ENCODE measurements at places on chromosomes 7 and 10. TPM values are rescaled to one million over a fixed set of nuclear protein-coding genes. Genes with fewer than 3 reads are reported as not detected.

GIMAP5 gene
- 24.1 TPM for total RNA-seq

STEAP4 gene
- total RNA-seq: 41.7 TPM

RBM20 gene
- total RNA-seq: 5.2 TPM

GIMAP6 gene
- 21.4 TPM for total RNA-seq

PDE6C gene
- not detected for total RNA-seq

ZNF239 gene
- 3.2 TPM for total RNA-seq

CRHR2 gene
- total RNA-seq: not detected

IKZF1 gene
- total RNA-seq: 44.9 TPM

PRR15 gene
- not detected for total RNA-seq

SPDYE9 gene
- total RNA-seq: not detected

LRGUK gene
- 2.9 TPM for total RNA-seq

MSRB2 gene
- total RNA-seq: 15.2 TPM

SEMA3C gene
- total RNA-seq: 90.6 TPM

CYP2C9 gene
- total RNA-seq: 3.4 TPM

XRCC2 gene
- 1.7 TPM for total RNA-seq

VPS37D gene
- 5.4 TPM for total RNA-seq

HABP2 gene
- not detected for total RNA-seq

PLEKHS1 gene
- total RNA-seq: not detected

SPDYE16 gene
- total RNA-seq: not detected

NOS3 gene
- 22.8 TPM for total RNA-seq

LIPF gene
- total RNA-seq: not detected

TBX20 gene
- total RNA-seq: 0.49 TPM

EIF5AL1 gene
- total RNA-seq: not detected

PGAM2 gene
- total RNA-seq: not detected

SPACDR gene
- not detected for total RNA-seq

GPR141 gene
- total RNA-seq: not detected

PDE1C gene
- 19.2 TPM for total RNA-seq

CYP26C1 gene
- total RNA-seq: not detected

TACC2 gene
- total RNA-seq: 76.4 TPM

OR2AE1 gene
- not detected for total RNA-seq

PRF1 gene
- 20.9 TPM for total RNA-seq

RHOBTB1 gene
- total RNA-seq: 11.0 TPM

TYW1B gene
- 6.9 TPM for total RNA-seq

JCAD gene
- total RNA-seq: 40.3 TPM

All from vagina (tissue), 2 donors.